ENCODE measurements at places on chromosomes 11 and 22.

GRCh38 chr22:44755956-44756361, 3.6 kb downstream of the ARHGAP8 start:
- DNase-seq: no peak

DNA sequence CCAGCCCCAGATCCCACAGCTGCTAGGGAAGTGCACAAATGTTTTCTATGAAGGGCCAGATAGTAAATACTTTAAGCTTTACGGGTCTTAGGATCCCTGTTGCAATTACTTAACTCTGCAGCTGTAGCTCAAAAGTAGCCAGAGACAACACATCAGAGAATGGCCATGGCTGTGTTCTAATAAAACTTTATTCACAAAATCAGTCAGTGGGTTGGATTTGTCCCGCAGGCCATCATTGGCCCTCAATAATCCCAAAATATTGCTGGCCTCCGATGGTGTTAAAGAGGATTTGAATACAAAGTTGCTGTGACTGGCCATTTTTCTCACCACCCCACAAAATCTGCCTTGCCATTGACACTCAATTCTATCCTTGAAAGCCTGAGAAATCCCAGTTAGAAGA, 49.6 kb downstream of the ISX start:
- no peak for DNase-seq

GRCh38 chr11:19718951-19719350, 6.3 kb downstream of the NAV2 start:
- DNase-seq: no peak

DNA sequence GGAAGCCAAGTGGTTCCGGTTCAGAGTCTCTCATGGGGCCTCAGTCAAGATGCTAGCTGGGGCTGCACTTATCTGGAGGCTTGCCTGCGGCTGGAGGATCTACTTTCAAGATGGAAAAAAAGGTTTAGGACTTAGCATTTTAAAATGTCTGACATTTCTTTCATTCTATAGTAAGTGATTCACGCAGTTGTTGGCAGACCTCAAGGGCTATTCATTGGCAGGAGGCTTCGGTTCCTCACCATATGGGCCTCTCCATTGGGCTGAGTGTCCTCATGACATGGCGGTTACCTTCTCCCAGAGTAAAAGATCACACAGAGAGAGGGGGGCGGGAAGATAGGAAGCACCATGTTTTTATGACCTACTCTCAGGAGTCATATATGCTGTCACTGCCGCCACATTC, 298.0 kb upstream of the PLET1 start:
- DNase-seq: no peak

- no peak for DNase-seq
Observed at GRCh38 chr11:2593393-2593950, 106.3 kb downstream of the KCNQ1OT1 start.

GRCh38 chr11:84865257-84865656, 761.9 kb downstream of the DLG2 start:
- DNase-seq: no peak

DNA sequence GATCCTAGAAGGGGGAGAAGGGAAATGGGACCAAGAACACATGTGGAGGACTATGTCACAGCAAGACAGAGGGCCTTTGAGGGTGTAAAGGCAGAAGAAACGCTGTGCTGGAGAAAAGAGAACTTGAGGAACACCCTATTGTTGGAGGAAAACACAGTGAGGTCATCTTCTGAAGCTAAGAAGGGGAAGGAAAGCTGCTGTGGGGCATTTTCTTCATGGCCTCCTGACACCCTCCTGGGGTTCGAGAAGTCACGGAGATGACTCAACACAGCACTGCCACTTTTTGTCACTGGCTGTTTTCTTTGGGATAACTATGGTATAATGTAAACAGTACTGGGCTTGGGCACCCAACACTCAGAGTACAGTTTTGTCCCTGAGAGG, 492.6 kb upstream of the CADM1 start:
- no peak for DNase-seq

GRCh38 chr11:100867606-100868005, 180.5 kb downstream of the ARHGAP42 start:
- DNase-seq: no peak

DNA sequence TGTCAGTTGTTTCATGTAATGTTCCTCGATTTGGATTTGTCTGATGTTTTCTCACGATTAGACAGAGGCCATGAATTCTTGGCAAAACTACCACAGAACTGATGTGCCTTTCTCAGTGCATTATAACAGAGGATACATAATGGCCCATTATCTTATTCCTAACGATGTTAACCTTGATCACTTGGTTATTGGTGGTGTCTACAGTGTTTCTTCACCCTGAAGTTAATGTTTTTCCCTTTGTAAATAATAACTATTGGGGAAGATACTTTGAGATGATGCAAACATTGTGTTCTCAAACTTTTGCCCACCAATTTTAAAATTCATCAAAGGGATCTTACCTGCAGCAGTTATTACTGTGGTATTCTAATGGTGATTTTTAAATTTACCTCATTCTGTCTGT, 13.1 kb downstream of the RAB6A start:
- no peak for DNase-seq

GRCh38 chr11:38510041-38510440, 1912.0 kb upstream of the RAG2 start:
- DNase-seq: no peak

DNA sequence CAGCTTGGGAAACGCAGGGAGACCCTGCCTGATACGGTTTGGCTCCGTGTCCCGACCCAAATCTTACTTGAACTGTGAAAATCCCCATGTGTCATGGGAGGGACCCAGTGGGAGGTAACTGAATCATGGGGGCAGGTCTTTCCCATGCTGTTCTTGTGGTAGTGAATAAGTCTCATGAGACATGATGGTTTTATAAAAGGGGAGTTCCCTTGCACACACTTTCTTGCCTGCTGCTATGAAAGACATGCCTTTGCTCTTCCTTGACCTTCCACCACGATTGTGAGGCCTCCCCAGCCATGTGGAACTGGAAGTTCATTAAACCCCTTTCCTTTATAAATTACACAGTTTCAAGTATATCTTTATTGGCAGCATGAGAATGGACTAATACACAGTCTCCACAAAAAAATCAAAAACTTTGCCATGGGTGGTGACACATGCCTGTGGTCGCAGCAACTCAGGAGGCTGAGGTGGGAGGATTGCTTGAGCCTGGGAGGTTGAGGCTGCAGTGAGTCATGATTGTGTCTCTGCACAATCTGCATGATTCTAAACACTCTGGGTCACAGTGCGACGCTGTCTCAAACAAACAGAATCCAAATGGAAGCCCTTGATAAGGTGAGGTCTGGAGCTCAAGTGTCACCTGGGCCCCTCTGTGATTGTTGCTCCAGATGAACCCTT, 34.9 kb downstream of the SYN3 start:
- DNase-seq: no peak

DNA sequence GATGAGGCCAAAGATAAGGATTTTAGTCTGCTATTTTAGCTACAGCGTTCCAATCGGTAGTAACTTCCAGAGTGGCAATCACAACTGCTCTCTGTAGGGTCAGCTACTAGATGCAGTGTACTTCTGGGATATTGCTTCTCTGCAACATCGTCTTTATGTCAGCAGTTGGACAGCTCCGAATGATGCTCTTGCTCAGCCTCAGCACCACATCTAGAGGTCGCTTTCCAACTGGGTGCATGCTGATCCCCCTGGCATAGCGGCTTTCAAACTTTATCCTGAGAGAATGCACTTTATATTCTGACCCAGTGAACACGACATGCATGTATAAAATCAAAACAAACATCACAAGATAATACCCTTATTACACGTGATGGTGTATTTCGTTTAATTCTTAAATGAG, 219.6 kb downstream of the C11orf87 start:
- no peak for DNase-seq

DNA sequence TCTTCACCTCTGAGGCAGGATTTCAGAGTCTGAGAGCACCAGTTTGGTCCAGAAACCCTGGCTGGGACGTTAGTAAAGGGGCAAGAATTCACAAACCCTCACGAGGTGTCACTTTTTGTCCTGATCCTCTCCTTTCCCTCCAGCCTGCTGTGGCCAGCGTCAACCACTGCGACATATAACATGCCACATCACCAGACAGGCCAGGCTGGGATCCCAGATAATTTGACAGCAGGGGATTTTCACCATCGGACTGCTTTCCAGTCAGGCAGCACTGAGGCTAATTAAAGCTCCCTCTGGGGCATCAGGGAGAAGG, 36.8 kb upstream of the RBFOX2 start:
- no peak for DNase-seq

GRCh38 chr22:38479096-38479837, 11.4 kb downstream of the KDELR3 start:
- DNase-seq: no peak

DNA sequence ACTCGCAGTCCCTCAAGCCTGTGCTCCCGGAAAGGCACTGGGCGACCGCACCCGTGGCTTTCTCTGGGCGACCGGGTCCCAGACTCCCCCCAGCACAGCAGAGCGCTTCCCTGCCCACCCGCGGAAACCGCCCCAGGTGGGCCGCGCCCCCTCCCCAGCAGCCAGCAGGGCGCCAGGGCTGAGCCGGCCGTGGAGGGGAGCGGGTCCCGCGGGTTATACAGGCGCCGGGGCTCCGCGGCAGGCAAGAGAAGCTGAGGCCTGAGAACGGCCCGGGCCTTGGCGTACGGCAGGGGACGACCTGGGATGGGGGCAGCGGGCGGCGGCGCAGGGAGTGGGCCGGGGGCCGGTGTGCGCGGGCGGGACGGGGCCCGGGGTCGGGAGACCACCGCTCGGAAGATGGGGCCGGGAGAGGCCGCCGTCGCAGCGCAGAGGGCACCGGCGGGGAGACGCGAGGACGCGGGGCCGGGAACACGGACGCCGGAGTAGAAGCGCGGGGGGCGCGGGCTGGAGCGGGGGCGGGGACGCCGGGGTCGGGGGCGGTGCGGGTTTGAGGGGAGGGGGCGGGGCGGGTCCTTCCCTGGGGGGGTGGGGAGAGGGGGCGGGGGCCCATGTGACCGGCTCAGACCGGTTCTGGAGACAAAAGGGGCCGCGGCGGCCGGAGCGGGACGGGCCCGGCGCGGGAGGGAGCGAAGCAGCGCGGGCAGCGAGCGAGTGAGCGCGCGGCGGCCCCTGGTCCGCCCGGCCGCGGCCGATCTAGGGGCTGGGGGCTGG, at the start of gene MDK:
TSS of gene MDK (plus strand) at position 622 of the 771 bp plus-strand sequence. CDS start 389 bp downstream, outside the sequence.
- DNase-seq: no peak

DNA sequence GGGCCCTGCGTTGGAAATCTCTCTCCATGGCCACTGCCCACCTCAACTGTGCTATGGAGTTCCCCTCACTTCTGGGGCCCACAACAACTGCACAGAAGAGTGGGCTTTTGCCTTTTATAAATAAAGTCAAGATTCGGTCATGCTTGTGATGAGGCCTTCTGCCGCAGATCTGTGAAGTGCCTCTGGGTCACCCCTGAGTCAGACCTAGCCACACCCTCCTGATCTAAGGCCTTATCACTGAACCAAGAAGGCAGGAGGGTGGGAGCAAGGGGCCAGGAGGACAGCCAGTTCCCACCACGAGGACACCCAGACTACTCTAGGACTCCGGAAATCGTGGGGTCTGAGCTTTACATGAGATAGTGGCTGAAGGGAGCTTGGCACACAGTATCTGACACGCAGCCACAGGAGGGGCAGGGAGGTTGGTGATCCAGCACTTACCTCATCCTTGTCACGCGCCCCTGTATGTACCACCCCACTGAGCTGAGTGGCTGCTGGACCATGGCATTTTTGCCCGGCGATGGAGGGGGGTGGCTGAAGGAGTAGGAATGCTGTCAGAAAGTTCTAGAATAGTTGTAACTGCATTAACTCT, 115.7 kb downstream of the ABTB2 start:
- DNase-seq: no peak

DNA sequence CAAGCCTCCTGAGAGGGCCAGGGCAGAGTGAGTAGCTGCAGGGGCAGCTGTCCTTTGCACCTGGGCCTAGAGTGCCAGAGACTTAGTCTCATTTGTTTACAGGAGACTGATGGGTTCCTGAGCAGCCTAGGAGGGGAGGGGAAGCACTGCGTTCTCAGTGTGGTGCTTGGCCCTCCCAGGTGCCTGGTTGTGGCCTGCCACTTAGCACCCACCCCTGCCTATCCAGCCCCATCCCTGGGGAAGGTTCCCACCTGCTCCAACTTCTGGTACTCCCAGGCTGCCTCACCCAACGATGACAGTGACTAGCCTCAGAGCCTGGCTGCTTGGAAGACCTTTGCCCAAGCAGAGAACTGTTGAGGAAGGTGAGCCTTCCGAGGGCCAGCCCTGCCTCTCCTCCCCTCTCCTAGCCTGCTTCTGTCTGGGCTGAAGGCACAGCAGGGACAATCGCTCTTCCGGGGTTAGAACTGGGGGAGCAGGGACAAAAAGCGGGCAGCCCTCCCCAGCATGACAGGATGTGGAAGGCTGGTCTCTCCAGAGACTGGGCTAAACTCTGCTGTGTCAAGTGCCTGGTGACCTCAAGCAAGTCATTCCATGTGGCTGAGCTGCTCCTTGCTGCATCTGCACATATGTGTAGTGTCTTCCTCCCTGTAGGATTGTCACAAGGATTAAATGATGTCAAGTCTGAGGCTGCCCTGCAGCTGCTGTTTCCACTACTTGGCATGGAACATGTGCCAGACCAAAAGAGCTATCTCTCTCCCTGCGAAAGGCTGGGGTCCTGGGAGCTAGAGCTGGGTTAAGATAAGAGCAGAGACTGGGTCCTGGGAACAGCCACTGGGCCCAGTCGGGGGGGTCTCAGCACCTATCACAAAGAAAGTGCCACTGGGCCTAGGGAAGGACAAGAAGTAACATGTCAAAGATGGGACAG, 9.9 kb downstream of the KCNQ1OT1 start:
- DNase-seq: no peak

DNA sequence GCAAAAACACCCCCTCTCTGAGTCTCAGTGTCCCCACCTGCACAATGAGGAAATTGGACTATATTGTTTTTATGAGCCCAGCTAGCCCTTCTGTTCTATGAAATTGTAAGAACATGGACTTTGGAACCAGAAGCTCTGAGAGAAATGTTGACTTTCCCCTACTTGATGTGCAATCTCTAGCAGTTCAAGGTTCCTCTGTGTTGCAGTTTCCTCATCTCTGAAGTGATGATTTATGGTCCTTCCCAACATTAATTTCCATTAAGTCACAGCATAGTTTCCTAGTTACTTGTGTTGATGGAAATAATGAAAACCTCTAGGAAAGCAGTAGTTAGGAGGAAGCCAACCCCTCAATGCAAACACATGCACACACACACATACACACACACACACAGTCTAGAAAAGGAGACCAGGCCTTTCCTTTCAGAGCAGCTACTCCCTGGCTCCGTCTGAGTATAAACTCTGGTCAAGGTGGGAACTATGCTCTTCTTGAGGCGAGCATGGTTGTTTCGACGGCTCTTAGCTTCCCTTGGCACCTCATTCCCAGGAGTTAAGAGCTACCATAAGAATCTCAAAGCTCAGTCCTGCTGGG, 518.4 kb downstream of the SOX6 start:
- no peak for DNase-seq

GRCh38 chr11:15707971-15708370, 593.2 kb downstream of the INSC start:
- no peak for DNase-seq

- DNase-seq: peak; percentile 97
Observed at GRCh38 chr22:36387959-36388726, at the start of gene MYH9. Gene MYH9 (minus strand): TSS chr22:36387967. CDS start chr22:36349236, 38,731 bp downstream.

GRCh38 chr11:44430140-44430539, 120.2 kb upstream of the ALX4 start:
- DNase-seq: no peak

Measured in T-cell (primary cell).